ENCODE measurements at places on chromosomes 5 and 9. TPM values are rescaled to one million over a fixed set of nuclear protein-coding genes. Genes with fewer than 3 reads are reported as not detected.

Gene NOTCH1
- 128 TPM for total RNA-seq

Gene SPATA31C1
- total RNA-seq: not detected

Gene SIT1
- not detected for total RNA-seq

Gene PCDHA4
- total RNA-seq: 0.10 TPM

Gene ANXA2R
- total RNA-seq: 5.4 TPM

Gene DBH
- total RNA-seq: not detected

Gene SCGB3A2
- not detected for total RNA-seq

Gene SLC6A3
- not detected for total RNA-seq

Gene FREM1
- not detected for total RNA-seq

Gene SLC25A48
- total RNA-seq: not detected

Gene PCDHGA10
- total RNA-seq: 9.6 TPM

Gene RAB3C
- total RNA-seq: 4.9 TPM

Gene SOWAHA
- total RNA-seq: not detected

Gene OGN
- total RNA-seq: not detected

Gene LRRC26
- total RNA-seq: not detected

Gene SPINK7
- total RNA-seq: not detected

Gene USP20
- total RNA-seq: 6.3 TPM

Gene SPINK4
- not detected for total RNA-seq

Gene LCN15
- total RNA-seq: not detected

Gene PCDHGA9
- 6.1 TPM for total RNA-seq

Gene IQGAP2
- 2.3 TPM for total RNA-seq

Gene FTMT
- not detected for total RNA-seq

Gene DCTN4
- total RNA-seq: 43.1 TPM

Gene CLIC3
- total RNA-seq: 0.29 TPM

Gene PCDHB14
- 0.98 TPM for total RNA-seq

Gene CYSRT1
- total RNA-seq: 0.65 TPM

Gene GKAP1
- total RNA-seq: 0.65 TPM

Gene OLFML2A
- total RNA-seq: 1.1 TPM

Gene SH3RF2
- 0.67 TPM for total RNA-seq

Gene PDGFRB
- total RNA-seq: 1.3 TPM

Gene PCBD2
- total RNA-seq: 6.4 TPM

Gene DNAJB5
- 6.0 TPM for total RNA-seq

Gene TNC
- 2.7 TPM for total RNA-seq

Gene GRM6
- total RNA-seq: not detected

Gene SPDL1
- total RNA-seq: 25.2 TPM

Gene SVEP1
- total RNA-seq: 0.33 TPM

Gene CACFD1
- 4.9 TPM for total RNA-seq

All from vein endothelial cell (primary cell).